ENCODE measurements at places on chromosomes 1 and 21. TPM values are rescaled to one million over a fixed set of nuclear protein-coding genes. Genes with fewer than 3 reads are reported as not detected.

The NBPF4 gene
- not detected for total RNA-seq

DNA sequence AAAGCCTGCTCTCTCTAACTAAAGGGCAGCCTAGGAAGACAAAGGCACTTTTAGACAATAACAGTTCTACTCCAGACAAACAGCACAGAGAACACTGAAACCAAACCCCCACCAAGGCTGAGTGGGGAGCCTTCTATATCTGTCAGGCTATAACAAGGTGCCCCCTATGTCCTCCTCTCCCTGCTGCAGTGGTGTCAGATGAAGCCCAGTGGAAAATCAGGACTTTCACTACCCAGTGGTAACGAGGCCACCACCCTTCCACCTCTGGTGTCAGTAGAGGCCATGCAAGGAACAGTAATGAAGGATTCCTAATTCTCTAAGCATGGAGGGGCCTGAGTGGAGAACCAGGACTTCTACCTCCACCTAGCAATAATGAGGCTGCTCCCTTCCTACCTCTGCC lies 83.7 kb downstream of the ZSWIM5 start:
- DNase-seq: no peak

The EFNA4 gene
- total RNA-seq: 8.5 TPM

GRCh38 chr1:109191377-109191776 lies 22.3 kb upstream of the SARS1 start:
- no peak for DNase-seq

DNA sequence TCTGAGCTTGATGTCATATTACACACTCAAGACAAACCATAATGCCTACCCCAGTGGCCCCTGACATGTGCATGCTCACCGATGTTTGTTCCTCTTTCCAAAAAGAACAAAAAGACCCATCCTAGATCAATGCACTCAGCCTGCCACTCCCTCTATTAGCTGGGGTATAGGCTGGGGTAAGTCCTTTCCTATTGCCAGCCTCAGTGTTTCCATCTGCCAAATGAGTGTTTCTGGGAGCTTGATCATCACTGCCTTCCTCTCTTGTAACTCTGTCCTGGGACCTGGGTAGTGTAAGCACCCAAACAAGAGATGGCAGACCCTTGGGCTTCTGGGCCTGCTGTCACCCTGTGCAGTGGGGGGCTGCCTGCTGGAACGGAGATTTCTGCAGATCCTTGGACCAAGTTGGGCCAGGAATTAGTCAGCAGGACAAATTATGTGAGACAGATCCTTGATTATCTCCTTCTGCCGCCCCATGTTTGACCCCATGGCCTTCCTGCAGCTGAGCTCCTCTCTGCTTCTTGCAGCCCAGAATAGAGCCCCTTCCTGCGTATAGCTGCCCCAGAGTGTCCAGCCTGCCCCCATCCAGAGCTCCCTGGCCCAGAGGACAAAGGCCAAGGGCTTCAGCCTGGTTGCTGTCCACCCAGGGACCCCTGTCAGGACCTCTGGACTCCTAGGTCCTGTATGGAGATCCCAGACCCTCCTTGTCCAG lies 31.5 kb upstream of the LRP8 start:
- peak; percentile 4 for DNase-seq

DNA sequence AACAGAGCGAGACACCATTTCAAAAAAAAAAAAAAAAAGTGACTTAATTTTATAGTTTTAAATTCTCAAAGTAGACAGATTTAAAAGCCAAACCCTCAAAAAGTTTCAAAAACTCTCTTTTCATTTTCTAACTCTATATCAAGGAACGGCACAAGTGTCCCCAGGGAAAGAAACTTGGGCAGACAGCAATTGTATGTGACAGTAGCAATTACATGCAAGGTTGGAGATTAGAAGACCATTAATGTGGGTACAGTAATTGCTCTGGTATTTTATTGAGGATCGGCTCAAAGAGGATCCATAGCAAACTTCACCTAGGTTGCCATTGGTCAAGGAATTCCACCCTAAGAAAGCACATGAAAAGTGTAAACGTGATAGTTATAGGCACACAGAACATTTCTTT lies 46.2 kb downstream of the ACBD6 start:
- no peak for DNase-seq

GRCh38 chr21:32523988-32524719 lies 61.2 kb downstream of the TCP10L start:
- DNase-seq: no peak

The KPRP gene
- total RNA-seq: not detected

GRCh38 chr1:53421208-53421607 lies 38.0 kb upstream of the DMRTB1 start:
- DNase-seq: no peak

The IL24 gene
- total RNA-seq: not detected

The HAO2 gene
- total RNA-seq: not detected

GRCh38 chr1:57788313-57788712 lies 364.5 kb upstream of the DAB1 start:
- no peak for DNase-seq

DNA sequence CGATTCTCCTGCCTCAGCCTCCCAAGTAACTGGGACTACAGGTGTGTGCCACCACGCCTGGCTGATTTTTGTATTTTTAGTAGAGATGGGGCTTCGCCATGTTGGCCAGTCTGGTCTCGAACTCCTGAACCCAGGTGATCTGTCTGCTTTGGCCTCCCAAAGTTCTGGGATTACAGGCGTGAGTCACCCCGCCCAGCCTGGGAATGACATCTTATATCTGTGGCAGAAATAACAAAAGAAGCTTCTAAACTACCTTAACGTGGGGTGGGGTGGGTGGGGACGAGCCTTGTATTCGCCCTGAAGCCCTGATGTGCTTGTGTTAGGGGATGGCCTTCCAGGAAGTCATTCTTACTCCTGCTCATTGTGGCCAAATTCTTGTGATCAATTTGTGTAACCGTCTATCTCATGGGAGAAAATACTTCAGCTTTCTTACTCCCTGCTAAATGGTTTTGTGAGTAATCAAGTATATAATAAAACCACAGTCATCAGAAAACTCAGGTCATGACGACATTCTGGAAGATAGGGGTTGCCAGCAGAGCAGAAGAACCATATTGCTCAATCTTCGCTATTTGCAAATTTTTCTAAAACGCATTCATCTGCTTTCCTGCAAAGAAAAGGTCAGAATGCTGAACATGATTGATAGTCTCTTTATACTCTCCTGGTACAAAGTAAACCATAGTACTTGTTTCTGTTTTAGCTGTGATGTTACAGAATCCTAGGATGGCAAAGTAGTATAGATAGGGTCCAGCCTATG lies 63.2 kb downstream of the DIRAS3 start:
- no peak for DNase-seq

The TRIM45 gene
- 0.78 TPM for total RNA-seq

The MTMR11 gene
- 20.7 TPM for total RNA-seq

The POU3F1 gene
- not detected for total RNA-seq

The JAM2 gene
- total RNA-seq: 0.33 TPM

GRCh38 chr21:46212721-46213484 lies 15.7 kb downstream of the LSS start:
- DNase-seq: no peak

GRCh38 chr1:213951876-213952275 lies 35.9 kb upstream of the PROX1 start:
- DNase-seq: no peak

- DNase-seq: no peak
These were observed 37.2 kb downstream of the SUSD4 start for GRCh38 chr1:223326776-223327175.

DNA sequence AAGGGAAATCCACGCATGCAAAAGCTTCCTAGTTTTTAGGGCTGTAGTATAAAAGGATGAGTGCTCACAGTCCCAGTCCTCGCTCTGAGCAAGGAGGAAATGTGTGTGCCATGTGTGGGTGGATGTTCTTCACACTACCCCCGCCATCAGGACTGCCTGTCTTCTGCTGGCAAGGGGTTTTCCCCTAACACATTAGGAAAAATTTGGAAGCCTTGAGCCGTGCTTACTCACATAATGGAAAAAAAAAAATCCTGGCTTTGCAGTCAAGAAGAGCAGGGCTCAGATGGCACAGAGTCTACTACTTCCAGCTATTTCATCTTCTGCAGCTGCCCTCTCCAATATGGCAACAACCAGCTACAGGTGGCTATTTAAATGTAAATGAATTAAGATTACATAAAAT lies 363.1 kb downstream of the PLPP3 start:
- DNase-seq: no peak

GRCh38 chr1:90534116-90534515 lies 183.0 kb downstream of the BARHL2 start:
- no peak for DNase-seq

DNA sequence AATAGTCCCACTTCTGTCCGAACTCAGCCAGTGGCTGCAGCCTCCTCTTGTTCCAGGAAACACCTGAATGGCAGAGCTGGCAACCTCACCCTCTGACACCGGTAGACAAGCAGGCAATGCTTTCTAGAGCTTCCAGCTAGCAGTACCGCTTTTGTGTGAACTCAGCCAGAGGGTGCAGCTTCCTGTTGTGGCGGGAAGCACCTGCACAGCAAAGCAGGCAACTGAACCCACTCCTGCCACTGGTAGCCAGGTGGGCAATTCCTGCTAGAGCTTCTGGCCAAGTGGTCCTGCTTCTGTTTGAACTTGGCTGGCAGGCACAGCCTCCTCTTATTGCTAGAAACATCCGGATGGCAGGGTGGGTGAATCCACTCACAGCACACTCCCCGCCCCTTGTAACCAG lies 40.1 kb upstream of the TMPRSS15 start:
- no peak for DNase-seq

The KIF2C gene
- 105 TPM for total RNA-seq

DNA sequence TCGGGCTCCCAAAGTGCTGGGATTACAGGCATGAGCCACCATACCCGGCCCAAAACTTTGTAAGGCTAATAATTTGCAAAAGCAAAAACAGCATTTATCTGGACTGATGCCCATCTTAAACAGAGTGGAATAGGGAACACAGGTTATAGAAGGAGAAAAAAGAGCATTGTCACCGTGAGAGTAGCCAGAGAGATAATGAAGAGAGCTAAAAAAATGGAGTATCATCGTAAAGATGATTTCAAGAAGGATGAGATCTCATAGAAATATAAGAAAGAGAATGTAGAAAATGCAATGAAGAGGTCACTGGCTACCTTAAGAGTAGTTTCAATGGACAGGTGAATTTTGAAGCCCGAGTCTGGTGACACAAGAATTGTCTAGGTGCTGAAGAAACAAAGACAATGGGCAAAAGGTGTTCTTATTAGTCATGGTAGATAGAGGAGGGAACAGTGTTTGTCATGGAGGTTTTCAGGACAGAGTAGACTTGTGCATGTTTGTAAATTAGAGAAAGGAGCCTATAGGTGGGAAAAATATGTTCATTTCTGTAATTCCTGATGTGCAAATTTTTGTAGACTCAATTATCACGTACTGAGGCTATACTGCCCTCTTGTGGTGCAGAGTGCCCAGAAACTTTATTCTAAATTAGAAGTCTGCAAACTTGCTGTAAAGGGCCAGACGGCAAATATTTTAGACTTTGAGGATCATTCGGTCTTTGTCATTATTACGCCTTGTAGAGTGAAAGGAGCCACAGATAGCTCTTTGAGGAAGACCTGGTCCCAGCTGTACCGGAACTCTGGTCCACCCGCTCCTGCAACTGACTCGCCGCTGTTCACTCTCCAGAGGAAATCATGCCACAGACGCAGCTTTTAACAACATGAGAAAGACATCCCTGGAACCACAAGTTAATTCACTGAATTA lies 8.1 kb upstream of the TMEM183A start:
- peak; percentile 66 for DNase-seq

The CDC42BPA gene
- 3.1 TPM for total RNA-seq

- DNase-seq: no peak
These were observed 5.2 kb downstream of the NCF2 start for GRCh38 chr1:183585038-183585437.

GRCh38 chr1:185739967-185740366 lies 5.8 kb downstream of the HMCN1 start:
- DNase-seq: no peak

- DNase-seq: no peak
These were observed 329.3 kb upstream of the PRMT6 start for GRCh38 chr1:106727171-106727570.

- no peak for DNase-seq
These were observed 465.2 kb downstream of the AJAP1 start for GRCh38 chr1:5119366-5120234.

GRCh38 chr1:18144916-18145647 lies 37.5 kb downstream of the IGSF21 start:
- DNase-seq: no peak

DNA sequence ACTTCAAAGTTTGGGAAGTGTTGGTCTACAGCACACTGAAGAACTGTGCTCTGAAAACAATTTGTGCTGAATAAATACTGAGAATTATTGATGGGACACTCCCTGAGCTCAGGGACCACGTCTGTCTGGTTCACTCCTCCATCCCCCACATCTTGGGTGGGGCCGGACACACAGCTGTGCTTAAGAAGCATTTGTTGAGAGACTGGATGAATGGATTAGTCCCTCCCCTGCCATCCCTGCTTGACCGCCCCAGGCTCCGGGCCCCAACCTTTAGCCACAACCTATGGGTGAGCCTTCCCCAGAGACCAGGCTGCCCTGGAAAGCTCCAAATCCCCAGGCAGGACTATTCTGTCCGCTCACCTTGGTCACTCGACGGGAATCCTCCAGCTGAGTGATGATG lies 7.5 kb downstream of the TRIM63 start:
- DNase-seq: no peak

DNA sequence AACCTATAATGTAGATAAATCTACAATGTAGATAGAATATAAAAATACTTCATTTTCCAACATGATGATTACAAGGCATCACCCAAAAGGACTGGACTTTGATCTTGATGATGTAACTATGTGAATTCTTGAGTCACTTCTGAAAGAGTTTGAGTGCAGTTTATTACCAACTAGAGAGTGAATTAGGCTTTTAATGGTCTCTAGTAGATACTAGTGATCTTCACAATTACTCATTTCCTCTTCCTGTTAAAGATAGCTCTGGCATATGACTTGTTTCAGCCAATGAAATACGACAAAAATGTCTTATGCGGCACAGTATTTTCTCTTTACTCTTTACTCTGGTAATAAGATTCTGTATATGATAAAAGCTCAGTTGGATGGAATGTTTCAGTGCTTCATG lies 1588.1 kb upstream of the B3GALT2 start:
- DNase-seq: no peak

DNA sequence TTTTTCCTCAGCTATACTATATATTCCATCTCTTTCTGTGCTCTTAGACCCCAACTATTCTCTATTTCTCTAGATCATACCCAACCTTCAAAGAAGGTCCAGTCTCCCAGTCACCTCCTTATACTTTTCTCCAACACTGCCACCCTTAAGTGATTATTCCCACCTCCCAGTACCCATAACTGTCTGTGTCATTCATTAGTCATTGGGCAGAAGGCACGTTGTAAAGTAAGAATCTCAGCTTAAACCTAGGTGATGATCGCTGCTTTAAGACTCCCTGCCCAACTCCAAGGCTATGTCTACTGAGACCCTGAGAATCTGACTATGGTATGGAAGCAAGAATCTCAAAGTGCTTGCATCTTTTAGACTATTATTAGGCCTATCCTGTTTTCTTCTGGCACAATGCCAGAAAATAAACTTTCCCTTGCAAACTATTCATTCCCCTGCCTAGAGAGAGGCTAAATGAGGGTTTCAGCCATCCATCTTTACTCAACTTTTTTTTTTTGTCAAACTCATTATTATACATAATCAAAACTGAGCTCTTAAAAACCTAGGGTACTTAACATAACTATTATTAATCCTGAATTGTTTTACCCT lies 174.3 kb upstream of the DPT start:
- DNase-seq: no peak
